Activated B cell treated with CpG ODN at 0.5 μM for 24 hours (primary cell): ENCODE measurements at places on chromosomes 1 and 21.

DNA sequence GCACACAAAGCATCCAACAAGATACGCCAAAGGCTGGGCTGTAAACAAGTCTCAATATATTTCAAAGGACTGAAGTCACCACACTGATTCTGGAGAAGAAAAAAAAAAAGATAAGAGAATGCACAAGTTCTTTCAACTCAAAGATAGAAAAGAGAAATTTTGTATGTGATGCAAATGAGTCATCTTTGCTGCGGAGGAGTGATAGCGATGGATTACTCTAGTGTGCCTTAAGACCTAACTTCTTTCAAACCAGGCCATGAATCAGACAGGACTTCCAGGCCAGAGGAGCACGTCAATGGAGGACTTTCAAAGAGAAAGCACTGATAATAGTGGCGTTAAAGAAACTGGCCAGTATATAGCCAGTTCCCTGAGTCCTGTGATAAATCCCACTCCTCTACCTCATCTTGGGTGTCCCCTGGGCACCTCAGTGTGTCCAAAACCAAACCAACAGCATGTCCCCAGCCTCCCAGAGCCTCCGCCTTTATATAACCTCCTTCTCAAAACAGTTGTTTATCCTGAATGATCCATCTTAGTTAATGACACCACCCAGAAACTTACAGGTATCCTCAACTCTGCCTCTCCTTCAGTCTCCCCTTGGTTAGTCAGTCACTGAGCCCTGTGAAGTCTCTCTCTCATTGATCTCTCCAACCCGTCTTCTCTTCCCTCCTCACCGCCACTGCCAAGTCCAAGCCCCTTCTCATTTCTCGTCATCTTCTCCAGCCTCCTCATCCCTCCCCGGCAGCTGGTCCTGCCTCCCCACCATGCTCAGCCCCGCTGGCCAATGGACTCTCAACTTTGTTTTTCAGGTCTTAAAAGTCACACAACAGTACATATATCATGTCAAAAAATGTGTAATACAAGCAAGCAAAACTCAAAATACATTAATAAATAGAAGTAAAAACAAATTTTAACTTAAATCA lies 47.2 kb upstream of the IFFO2 start:
- no peak for DNase-seq

GRCh38 chr1:152035539-152036266 lies 1.1 kb downstream of the S100A11 start:
- DNase-seq, result no peak

DNA sequence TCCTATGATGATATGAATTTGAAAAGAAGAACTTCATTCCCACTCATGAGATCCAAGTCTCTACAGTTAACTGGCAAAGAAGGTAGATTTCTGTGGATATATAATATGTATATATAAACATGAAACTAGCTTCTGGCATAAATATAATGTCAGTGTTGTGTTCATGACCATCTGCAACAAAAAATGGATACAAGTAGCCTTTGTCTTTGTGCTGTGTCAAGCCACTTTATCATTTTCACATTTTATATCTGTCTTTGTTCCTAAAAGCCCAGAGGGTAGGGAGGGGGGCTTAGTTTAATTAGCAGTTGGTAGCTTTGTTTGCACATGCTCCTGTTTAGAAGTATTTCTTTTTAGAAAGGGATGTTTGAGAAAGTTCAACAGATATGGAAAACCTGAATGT lies 56.2 kb upstream of the FASLG start:
- DNase-seq, result no peak

DNA sequence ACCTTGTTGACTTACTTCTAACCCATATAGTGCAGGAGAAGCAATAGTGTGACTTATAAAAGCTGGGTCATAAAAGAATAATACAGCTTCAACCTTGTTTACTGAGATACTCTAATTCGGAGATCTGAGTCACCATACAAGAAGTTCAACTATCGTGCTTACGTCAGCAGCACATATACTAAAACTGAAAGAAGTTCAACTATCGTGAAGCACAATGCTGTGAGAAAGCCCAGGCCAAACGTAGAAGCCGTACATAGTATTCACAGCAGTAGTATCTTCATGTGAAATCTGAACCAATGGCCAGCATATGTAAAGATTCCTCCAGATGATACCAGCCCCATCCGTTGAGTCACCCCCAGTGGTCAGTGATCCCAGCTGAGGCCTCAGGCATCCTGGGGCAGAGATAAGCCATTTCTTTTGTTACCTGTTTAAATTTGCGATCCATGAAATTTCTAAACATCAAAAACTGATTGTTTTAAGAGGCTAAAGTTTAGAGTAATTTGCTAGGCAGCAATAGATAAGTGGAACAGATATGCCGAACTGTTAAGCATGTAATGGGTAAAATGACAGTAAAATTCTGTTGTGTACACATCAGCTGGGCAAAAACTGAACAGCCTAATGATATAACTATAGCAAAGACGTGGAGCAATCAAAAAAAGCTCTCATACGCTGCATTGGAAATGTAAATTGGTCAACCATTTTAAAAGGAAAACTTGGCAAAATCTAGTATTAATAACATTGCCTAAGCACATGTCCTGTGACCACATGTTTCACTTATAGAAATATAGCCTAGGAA lies 53.9 kb upstream of the SAMD13 start:
- no peak for DNase-seq

DNA sequence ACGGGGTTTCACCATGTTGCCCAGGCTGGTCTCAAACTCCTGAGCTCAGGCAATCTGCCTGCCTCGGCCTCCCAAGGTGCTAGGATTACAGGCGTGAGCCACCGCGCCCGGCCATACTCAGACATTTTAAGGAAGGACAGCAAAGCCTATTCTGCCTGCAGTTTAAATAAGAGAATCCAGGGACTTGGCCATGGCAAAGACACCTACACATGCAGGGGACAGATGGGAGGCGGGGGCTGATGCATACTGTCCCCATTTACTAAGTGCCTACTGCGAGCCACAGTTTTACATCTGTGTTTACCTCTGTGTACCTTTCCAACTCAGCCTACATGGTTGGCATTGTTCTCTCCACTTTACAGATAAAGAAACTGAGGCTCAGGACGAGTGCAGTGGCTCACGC lies 25.4 kb downstream of the LDLRAD2 start:
- no peak for DNase-seq

- DNase-seq, result no peak
Observed at GRCh38 chr1:210631399-210631798, 302.7 kb downstream of the HHAT start.

GRCh38 chr1:17084787-17085186 lies 31.0 kb upstream of the SDHB start:
- no peak for DNase-seq

DNA sequence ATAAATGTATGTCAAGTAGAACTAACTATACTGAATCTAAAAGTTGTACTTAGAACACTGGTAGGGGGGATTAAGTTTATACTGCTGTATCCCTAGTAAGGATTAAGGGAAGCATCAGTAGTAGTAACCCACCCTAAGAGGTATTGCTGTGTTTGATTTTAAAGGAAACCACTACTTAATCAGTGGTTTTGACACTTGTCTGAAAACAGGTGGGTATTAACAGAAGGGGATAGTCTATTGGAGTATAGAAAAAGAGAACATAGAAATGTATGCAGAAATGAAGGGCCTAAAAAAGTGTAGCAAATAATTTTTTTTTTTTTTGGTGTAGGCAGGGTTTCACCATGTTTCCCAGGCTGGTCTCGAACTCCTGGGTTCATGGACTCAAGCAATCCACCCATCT lies 2.2 kb downstream of the MIGA1 start:
- no peak for DNase-seq

- DNase-seq, result no peak
Observed at GRCh38 chr1:7501084-7501491, 270.0 kb upstream of the VAMP3 start.

- no peak for DNase-seq
Observed at GRCh38 chr1:221230605-221231004, 351.4 kb downstream of the HLX start.

- no peak for DNase-seq
Observed at GRCh38 chr1:33781652-33782051, 82.2 kb upstream of the HMGB4 start.

DNA sequence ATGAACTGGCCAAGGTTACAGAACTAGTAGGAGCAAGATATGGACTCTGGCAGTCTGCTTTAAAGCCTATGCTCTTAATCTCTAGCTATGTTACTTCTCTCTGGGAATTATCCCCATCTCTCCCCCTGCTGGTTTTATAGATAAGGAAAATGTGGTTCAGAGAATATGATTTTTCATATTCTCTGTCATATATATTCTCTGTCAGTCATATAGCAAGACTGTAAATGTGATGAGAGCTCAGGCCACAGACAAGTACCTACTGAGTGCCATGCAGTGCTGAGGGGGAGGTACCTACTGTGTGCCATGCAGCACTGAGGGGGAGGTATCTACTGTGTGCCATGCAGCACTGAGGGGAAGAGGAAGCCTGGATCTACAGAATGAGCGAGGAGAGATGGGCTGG lies 220.3 kb upstream of the FGGY start:
- DNase-seq, result no peak

- DNase-seq, result no peak
Observed at GRCh38 chr1:8631163-8631562, 186.3 kb downstream of the RERE start.

- DNase-seq, result no peak
Observed at GRCh38 chr1:58572690-58573089, 4.4 kb downstream of the TACSTD2 start.

GRCh38 chr1:20377516-20378270 lies 87.0 kb downstream of the VWA5B1 start:
- no peak for DNase-seq

DNA sequence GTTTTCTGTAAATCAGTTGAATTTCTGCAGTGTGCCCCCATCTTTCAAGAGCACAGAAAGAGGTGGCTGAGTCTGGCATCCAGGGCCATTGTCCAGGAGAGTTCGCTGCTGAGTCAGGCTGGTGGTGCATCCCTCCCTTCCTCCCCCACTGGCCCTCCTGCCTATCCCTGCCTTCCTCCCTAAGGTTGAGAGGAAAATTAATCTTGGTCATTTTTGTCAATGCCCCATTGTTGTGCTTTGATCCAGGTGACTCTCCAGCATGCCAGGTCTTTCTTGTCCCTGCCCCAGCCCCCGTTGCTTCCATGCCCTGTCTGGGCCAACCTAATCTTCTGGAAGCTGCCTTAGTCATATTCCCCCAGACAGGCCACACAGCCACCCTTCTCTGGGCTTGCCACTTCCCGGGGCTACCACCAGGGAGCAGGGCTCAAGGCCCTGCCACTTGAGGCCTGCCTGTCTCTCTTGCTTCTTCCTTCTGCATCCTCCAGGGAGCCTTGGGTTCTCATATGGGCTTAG lies 26.6 kb downstream of the PROK1 start:
- no peak for DNase-seq

DNA sequence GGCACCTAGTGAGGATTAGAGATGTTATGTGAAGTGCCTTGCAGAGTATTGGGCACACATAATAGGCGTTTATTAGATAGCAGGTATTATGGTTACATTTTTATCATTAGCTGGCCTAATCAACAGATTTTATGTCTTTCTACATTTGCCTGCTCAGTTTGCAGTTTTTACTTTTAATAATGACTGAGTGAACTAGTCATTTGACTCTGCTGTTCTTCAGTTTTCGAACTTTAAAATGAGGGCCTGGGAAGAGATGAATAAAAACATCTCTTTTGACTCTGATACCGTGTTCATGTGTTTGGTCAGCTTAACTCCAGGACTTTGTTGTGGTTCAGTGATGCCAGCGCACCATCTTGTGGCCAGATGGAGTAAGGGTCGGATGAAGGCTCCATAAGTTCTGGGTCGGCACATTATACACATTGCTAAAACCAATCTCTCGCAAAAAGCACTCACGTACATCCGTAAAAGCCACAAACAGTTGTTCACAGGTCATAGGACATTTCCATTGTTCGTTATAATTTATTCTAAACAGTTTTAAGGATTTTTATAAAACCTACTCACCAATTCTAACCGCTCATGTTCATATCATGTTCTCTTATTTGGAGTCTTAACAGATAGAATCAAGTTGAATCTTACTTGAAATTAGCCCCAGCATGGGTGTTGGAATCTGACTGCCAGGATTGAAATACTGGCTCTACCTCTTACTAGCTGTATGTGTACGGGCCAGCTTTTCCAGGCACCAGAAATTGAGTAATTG lies 78.4 kb upstream of the GPR88 start:
- DNase-seq, result peak; percentile 39
